ENCODE measurements at places on chromosomes 7 and 10.

- peak; percentile 1 for DNase-seq
These were observed 46.6 kb downstream of the LRRN3 start for GRCh38 chr7:111137296-111138192.

DNA sequence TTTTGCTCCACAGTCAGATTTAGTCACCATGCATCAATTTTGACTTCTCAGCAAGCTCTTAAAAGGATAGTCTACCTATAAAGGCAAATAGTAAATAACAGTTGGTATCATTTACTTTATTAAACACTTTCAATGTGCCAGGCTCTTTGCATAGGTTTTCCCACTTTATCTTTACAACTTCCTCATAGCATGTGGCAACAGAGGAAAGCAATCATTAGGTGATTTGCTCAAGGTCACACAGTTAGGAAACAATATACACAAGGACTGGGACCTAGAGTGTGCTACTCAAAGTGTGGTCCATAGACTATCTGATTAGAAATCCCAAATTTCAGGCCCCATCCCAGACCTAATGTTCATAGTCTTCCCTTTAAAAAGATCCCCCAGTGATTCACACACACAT lies 212.3 kb downstream of the MTERF1 start:
- DNase-seq = no peak

GRCh38 chr10:11231285-11231684 lies 213.6 kb downstream of the CELF2 start:
- no peak for DNase-seq

- no peak for DNase-seq
These were observed 80.1 kb upstream of the PRSS1 start for GRCh38 chr7:142669074-142669654.

GRCh38 chr7:17385612-17386011 lies 87.2 kb downstream of the AHR start:
- no peak for DNase-seq

- DNase-seq = no peak
These were observed 12.2 kb downstream of the HNRNPA2B1 start for GRCh38 chr7:26188206-26188956.
